ENCODE measurements at places on chromosomes 4 and X. TPM values are rescaled to one million over a fixed set of nuclear protein-coding genes. Genes with fewer than 3 reads are reported as not detected.

DNA sequence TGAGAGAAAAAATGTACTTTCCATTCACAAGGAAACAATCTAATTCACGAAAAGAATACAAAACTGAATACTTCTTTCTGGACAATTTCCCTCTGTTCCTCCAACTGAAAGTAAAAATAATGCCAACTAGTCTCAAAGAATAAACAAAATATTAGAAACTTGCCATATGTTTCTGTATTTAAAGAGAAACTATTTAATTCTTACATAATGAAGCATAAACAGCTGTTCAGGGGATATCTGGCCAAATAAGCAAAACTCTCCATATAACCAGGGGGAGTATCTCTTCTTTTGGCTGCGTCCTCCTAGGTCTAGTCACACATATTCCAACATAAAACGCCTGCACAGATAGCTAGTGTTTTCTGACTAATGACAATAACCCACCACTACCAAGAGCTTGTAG is 805 bp downstream of the GATB start:
- H3K4me1 ChIP-seq: peaks cover 12% of the 10 kb centered on the region
- H3K27me3 ChIP-seq: no peaks in the 10 kb centered on the region
- peaks cover 20% of the 10 kb centered on the region for H3K36me3 ChIP-seq
- no peak overlapping the region for H3K27ac ChIP-seq

The LRAT gene
- total RNA-seq: not detected

DNA sequence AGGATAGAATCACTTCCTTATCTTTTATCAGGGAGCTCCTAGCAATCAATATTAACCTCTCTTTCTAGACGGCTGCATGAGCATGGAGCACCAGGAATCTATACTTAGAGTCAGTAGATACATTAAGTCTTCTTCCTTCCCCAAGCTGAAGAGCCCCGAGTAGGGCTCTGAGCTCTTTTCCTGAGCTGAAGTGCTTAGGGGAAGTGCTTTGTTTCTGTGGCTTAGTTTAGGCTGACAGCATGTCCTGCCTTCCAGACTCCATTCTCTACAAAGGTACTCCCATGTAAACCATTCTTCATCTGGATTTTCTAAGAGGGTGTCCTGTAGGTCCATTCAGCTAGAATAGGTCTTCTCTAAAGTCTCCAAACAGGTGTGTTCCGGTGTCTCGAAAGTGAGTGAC is 127.5 kb upstream of the AFF2 start:
- no peak overlapping the region for H3K27ac ChIP-seq
- H3K36me3 ChIP-seq: no peaks in the 10 kb centered on the region
- H3K4me3 ChIP-seq: no peak overlapping the region
- no peaks in the 10 kb centered on the region for H3K27me3 ChIP-seq
- DNase-seq: no peak

The GPRASP2 gene
- 4.3 TPM for total RNA-seq

The SUPT20HL1 gene
- not detected for total RNA-seq
